ENCODE measurements at places on chromosomes 11 and 22.

DNA sequence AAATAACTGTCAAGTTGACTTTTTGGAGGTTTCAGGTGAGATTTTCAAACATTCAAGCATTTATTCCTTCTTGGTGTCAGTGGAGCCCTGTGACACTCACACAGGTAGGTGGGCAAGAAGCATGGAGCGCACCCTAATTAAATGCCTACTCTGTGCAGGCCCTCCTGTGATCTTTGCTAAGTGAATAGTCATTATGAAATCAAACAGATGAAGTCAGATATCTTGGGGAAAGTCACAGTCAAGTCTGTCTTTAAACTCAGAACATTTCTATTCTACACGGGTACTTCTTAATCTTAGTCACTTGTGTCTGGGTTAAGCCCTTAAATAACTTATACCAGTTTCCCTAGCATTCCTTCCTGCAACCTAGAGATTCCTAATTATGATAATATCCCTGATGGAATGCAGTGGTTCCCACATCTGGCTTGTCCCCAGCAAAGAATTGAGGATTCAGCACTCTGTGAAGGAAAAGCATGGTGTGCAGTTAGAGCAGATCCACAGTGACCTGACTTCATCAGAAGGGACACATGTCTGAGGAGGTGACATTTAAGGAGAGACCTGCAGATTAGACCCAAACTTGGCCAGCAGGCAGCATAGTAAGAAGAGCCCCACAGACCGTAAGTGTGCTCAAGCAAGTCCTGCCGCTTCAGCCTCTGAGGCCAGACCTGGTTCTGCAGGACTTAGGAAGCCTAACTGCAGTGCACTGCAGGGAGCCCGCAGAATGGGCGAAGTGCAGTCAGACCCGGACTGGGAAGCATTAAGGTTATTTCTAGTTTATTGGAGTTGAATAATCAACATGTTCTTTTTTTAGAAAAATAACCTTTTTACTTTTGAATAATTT, 85.3 kb upstream of the GAL start:
- no peak for DNase-seq

DNA sequence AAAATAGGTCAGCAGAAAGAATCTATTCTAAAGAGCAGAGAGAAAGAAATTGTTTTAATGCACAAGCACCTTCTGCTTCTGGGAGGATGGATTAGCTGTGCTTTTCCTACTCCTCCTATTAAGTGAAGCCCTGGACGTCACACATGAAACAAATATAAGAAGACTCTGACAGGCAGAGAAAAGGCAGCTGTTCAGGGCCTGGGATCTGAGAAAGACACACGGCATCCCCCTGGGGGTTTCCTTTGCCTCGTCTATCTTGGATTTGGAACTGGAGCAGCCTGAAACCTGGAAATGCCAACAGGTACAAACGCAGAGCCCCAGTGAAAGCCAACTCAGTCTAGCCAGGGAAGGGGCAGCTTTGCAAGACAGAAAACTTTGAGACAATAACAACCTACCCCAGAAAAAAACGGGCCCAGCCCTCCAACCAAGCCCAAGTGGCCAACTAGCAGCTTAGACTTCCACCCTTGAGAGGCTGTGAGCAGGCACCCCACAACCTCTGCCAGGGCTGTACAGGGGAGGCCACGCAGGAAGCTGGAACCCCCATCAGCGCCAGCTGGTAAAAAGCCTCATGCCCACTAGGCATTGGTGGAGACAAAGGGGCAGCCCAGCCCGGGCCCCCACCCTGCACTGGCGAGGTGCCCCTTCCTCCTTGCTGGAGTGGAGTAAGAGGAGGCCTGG, 7.3 kb downstream of the CERK start:
- no peak for DNase-seq

GRCh38 chr11:17410606-17411379, 22.3 kb upstream of the KCNJ11 start:
- no peak for DNase-seq

GRCh38 chr11:44726283-44727113, at the start of gene TSPAN18:
TSS of gene TSPAN18 (plus strand) at chr11:44726962. CDS start at chr11:44906417, 179,455 bp downstream.
- DNase-seq = no peak

GRCh38 chr11:125091247-125091876, 20.1 kb downstream of the TMEM218 start:
- DNase-seq = no peak

- DNase-seq = no peak
Observed at GRCh38 chr11:105673089-105673488, 63.2 kb downstream of the GRIA4 start.

All from RWPE2 (cell line).